Bone marrow (tissue), 2 donors: ENCODE measurements at places on chromosomes 13 and 19.

- no peak for DNase-seq
Observed at GRCh38 chr19:16033721-16034120, 42.6 kb upstream of the TPM4 start.

DNA sequence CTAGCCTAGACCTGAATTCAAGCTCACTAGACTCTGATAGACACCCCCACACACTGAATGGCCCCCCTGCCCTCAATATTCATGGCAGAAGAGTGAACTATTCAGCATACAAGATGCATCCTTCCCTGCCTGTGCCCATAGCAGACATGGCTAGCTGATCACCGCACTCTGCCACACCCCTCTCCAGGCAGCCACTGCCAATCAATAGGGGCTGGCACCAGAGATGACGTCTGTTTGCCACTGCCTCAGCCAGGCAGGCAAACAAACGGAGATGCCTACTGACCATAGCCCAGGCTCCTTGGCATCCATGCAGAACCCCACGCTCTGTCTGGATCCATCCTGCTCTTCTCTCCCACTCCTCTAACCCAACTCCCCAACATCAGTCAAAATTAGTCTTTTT, 13.8 kb upstream of the NPAS1 start:
- no peak for DNase-seq

- DNase-seq: no peak
Observed at GRCh38 chr19:30168760-30169159, 203.4 kb upstream of the ZNF536 start.

DNA sequence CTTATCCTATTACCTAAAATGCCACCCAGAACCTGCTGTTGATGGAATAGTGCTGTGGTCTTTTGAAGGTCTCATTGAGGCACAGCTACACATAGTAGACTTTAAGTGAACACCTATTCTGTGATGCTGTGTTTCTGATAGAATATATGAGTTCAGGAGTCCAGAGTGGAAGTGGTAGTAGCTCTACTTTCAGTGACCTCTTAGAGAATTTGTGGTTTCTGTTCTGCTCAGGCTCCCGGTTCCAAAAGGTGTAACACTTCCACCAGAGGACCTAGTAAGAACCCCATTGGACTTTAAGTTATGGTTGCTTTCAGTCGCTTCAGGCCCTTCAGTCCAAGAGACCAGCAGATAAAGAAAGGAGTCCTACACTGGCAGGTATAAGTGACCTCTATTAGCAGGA, 11.4 kb upstream of the MYCBP2 start:
- DNase-seq: no peak

DNA sequence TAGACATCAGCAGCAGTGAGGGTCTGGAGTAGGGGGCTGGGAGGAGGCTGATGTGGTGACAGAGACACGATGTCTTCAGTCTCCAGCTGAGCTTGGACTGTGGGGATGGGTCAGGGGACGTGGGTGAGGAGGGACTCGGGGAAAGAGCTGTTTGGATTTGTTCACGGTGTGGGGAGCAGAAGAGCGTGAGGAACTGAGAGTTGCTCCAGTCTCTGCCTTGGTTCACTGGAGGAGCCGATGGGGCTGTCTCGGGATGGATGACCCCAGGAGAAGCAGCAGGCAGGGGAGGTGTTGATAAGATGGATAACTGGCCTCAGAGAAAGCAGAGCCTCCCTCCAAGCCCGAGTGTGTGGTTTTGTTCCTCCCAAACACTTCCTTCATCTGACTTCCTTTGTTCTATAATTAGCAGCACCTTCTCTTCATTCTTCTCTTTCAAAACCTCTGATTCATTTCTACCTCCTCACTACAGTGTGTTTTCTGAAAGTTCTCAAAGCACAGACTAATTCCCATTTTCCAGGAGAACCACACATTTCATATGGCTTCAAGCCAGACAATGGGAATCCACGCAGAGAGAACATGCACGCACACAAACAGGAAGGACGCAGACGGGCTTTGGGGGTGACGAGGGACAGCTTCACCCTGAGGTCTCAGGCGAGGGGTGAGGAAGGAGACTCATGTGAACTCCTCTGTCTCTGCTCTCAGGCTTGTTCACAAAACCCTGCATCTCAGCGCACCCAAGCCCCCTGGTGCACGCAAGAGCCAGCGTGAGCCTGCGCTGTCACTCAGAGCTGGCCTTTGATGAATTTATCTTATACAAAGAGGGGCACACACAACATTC, 18.6 kb downstream of the LAIR2 start:
- DNase-seq: no peak

- no peak for DNase-seq
Observed at GRCh38 chr13:48118030-48118429, 23.1 kb upstream of the MED4 start.
